ENCODE measurements at places on chromosomes 12 and 14.

DNA sequence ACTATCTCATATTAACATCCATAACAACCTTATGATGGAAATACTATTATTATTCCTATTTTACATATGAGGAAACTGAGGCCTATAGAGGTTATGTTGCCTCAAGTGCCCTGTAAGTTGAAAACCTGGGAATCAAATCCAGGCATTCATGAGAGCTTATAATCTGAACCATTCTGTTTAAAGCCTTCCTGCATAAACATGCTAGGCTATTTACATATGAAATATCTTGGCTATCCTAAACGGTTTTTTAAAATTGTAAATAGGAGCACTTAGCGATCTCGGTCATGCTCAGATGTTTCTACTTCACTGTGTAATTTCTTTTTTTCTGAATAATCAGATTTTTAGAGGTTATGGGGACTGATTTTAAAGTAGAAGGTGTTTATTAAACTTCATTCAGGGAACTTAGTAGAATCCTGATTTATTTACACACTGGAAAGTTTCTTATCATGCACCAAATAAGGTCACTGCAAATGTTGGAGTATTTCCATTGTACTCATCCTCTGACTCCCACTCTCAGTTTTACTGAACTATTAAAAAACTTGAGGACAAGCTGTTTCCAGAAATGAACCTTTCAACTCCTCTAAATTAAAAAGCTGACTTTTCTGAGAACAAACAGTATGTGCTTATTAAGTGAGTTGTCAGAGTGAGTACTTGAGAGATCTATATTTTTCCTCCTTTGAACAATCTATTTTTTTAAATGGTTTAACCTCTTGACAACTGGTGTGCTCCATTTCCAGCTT is 141.7 kb downstream of the PIK3C2G start:
- DNase-seq, result no peak

DNA sequence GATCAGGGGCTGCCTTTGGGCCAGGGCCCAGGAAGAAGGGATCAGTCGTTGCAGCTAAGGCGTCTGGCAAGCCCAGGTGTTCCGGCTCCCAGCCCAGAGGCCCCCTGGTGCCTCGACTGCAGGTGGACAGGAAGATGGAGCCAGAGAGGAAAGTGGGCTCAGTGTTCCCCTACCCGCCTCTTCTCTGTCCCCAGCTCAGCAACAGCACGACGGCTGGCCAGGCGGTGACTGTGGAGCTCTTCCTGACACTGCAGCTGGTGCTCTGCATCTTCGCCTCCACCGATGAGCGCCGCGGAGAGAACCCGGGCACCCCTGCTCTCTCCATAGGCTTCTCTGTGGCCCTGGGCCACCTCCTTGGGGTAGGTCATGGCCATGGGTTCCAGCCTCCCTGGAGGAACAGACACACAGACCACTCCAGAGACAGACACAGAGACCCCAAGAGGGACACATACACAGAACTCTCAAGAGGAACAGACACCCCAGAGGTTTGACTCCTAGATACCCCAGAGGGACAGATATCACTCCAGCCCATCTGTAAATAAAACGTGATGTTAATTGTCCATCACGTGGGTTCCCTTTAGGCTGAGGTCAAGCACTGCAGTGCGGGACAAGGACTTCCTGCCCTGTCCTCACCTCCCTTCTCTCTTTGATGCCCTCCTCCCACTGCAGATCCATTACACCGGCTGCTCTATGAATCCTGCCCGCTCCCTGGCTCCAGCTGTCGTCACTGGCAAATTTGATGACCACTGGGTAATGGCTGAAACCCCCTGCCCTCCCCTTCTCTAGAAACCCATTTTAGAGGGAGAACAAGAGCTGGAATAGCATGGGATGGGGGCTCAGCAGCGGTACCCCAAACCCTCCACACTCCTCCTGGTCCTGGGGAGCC is 3.7 kb downstream of the AQP2 start:
- DNase-seq, result no peak

GRCh38 chr12:80151131-80151530 is 51.8 kb downstream of the OTOGL start:
- DNase-seq, result no peak

- DNase-seq, result peak; percentile 56
These were observed 29.6 kb downstream of the BEGAIN start for GRCh38 chr14:100557658-100558057.

GRCh38 chr14:29521526-29522137 is 406.0 kb downstream of the PRKD1 start:
- peak; percentile 2 for DNase-seq

DNA sequence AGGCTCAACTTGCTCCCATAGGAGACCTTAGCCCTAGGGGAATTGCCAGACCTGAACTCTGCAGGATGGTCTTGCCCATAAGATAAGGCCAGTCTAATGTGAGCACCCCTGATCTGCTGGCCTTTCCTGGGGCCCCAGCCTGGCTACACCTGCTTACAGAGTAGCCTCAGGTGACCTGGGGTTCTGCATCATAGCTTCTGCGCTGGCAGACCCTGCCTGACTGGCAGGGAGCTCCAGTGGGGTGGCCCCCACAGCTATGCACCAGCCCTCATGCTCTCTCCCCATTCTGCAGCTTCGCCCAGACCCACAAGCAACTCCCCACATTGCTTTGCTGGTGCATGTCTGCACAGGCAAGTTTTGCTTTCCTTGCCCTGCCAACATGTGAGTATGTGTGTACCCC is 371.3 kb upstream of the CLEC14A start:
- DNase-seq, result no peak

GRCh38 chr12:53336181-53336681 is at the start of gene SP7:
SP7 (minus strand) TSS chr12:53336354; CDS start chr12:53335646, 708 bp downstream.
- DNase-seq, result no peak

- no peak for DNase-seq
These were observed 24.0 kb downstream of the TTC9 start for GRCh38 chr14:70665448-70666360.

Data from fibroblast of lung (primary cell).